ENCODE measurements at places on chromosomes 7 and 10.
A peak's percentile ranks its signal among the peaks of the same experiment; 100 is the strongest.

DNA sequence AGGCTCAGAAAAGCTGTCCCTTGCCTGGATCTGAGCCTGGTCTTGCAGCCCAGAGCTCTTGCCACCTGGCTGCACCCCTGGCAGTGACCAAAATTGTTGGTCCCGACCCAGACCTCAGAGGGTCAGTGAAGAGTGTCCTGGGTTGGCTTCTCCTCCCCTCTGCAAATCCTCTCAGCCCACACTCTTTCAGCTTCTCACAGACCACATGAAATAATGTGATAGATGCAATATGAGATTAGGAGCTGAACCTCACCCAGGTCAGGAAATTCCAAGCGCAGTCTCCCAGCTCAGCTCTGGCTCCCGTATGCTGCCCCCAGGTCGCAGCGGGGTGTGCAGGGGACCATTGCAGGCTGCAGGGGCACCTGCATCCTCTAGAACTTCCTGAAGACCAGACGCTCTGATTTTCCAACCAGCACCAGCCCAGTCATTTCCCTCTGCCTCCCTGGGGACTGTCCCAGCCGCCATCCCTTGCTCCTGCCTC is 19.6 kb upstream of the RET start:
- no peak for DNase-seq

DNA sequence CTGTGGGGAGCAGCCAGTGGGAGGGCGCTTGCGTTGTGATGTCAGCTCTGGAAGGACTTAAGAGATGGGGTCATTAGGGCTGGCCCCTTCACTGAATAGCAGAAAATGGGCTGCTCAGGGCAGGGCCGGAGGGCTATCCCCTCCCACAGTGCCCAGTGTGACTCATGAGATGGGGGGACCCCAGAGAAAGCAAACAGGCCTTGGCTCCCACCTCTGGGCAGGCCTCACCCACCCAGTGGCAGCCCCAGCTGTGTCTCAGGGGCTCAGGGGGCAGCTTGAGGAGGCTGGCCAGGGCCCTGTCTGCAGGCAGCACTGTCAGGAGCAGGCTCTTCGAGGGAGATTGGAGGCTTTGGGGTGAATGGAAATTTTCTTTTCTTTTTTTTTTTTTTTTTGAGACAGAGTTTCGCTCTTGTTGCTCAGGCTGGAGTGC is 168.3 kb downstream of the SLIT1 start:
- DNase-seq, result peak; percentile 22

DNA sequence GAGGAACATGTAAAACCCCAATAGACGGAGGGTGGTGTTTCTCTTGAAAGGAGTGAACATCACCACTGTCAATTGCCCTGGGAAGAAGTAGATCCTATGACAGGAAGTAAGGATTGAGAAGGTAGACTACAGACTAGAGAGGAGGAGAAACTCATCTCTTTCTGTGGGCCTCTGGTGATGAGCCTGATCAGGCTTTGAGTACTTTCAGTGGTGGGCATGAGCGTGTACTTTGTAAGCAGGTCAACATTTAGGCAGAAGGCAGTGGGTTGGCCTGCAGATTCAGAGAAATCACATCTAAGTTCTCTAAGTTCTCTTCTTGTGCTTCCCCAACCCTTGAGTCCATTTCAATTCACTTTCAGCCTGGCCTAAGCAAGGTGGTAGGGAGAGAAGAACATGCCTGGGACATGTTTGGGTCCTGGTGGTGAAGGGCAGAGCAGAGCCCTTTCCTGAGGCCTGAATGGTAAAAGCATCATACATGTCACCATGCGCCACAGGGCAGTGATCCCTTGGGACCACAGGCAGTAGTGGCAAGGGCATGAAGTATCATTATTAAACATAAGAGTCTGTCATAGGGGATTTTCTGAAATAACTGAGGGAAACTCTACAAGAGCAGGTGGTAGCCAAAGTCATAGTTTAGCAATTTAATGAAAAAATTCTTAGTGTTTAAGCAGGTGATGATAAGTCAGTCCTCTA is 56.4 kb upstream of the ANKRD1 start:
- no peak for DNase-seq

GRCh38 chr7:16967300-16967811 is 85.6 kb upstream of the AGR3 start:
- DNase-seq, result no peak

GRCh38 chr10:128877936-128878335 is 589.1 kb upstream of the MGMT start:
- DNase-seq, result peak; percentile 29

- DNase-seq, result no peak
Observed at GRCh38 chr7:7740037-7740355, 21.6 kb upstream of the RPA3 start.

DNA sequence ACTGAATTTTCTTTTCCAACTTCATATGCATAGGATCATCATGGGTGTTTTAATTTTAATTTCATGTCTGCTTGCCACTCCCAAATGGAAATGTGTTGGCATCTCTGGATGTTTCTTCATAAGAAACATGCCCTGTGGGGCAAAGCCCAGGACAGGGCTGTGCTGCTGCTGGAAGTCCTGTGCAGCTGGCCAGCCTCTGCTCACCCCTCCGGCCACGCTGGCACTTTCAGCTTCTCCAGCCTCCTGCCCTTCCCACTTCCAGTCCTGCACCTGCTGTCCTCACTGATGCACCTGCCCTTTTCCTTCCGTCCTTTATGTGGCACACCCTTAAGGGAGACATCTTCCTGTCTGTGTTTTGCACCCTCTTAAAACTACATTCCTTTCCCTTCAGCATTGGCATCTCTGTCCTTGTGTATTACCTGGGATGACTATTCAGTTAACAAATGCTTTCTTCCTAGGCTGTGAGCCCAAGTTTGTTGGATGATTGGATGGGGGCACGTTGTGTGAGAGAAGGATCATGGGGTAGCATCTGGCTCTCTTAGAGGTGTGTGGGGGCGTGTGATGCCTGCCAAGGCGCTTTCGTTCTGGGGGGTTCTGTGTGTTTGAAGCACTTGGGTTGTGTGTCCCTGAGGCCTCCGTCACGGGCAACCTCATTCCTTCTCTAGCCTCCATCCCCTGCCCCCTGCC is 56.8 kb downstream of the TCF7L2 start:
- no peak for DNase-seq

- DNase-seq, result no peak
Observed at GRCh38 chr10:112792487-112793201, 157.4 kb upstream of the TCF7L2 start.

DNA sequence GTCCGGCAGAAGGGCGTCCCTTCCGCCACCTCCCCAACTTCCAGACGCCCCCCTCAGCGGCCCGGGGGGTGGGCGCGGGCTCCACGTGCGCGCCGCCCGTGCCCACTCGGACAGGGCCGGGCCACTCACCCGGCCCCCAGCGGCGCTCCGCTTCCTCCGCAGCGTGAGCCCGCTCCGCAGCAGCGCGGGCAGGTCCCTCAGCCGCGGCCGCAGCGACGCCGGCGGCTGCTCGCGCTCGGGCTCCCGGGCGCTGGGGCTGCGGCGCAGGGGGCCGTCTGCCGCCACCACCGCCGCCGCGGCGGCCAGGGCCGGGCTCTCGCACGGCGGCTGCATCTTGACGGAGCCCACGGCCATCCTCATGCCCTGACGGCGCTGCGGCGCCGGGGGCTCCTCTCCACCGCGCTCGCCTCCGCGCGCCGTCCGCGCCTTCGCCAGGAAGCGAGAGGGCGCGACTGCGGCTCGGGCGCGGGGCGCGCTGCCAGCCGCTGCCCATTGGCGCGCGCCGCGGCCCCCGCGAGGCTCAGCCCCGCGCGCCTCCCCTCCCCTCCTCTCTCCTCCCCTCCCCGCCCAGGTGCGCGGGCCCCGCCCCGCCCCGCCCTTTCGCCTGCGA is at the start of gene RAPGEF5:
Gene RAPGEF5, minus strand, starts transcription at position 454 of the 610 bp plus-strand sequence. Its CDS starts 94 bp downstream, at position 360.
- peak; percentile 85 for DNase-seq

GRCh38 chr10:101101372-101101881 is 29.7 kb upstream of the TLX1 start:
- DNase-seq, result no peak

GRCh38 chr10:131090761-131091661 is 220.5 kb downstream of the TCERG1L start:
- no peak for DNase-seq

GRCh38 chr7:76252021-76252420 is 50.3 kb downstream of the SRRM3 start:
- DNase-seq, result no peak

DNA sequence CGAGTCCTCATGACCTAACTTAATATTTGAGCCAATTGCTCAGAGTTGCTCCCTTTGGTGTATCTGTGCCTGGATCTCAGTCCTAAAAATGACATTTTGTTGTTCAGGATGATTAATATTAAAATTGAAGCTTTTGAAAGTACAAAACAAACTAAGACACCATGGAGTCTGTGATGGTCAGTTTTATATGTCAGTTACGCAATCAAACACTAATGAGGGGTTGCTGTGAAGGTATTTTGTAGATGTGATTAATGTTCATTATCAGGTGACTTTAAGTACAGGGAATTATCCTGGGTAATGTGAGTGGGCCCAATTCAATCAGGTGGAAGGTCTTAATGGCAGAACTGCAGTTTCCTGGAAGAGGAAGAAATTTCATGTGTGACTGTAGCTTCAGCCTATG is 546.7 kb downstream of the REEP3 start:
- DNase-seq, result no peak

DNA sequence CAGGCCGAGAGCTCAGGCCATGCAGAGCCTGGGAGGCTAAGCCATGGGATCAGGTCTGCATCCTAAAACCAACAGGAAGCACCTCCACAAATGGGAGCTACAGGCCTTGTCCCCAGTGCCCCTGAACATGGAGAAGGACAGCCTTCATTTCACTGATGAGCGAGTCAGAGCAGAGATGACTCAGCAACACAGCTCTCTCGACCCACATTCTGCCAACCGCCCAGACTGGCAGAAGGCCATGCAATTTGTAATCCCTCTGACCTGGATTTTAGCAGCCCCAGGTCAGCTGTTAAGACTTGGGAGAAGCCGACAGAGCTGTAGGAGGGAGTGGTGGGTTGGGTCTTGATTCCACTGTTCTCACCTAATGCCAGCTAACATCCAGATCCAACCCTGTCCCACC is 25.5 kb downstream of the VOPP1 start:
- DNase-seq, result peak; percentile 53

DNA sequence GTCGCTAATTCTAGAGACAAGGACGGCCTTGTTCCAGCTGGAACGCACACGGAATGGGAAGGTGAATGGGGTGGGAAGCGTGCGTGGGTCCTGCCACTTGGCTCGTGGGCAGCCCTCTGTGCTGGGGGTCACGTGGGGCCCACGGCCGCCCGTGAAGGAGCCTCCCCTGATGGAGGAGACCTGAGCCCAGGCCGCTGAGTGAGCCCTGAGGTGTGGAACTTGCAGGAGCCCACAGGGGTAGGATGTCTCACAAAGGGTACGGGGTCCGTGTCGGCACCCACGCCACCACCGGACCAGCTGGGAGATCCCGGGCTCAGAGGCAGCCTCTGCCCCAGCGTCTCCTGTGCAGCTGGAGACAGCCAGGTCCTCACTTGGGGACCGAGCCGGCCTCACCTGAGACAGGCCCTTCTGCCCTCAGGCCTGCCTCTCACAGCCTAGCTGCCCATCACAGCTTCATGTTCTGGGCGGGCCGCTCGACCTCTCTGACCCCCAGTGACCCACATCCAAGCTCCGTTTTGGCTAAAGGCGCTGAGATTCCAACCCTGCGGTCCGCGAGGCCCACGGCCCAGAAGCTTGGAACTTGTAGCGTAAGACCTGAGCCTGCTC is 84.8 kb downstream of the FOXL3 start:
- DNase-seq, result peak; percentile 47

- no peak for DNase-seq
Observed at GRCh38 chr10:77463967-77464745, 173.5 kb downstream of the KCNMA1 start.

DNA sequence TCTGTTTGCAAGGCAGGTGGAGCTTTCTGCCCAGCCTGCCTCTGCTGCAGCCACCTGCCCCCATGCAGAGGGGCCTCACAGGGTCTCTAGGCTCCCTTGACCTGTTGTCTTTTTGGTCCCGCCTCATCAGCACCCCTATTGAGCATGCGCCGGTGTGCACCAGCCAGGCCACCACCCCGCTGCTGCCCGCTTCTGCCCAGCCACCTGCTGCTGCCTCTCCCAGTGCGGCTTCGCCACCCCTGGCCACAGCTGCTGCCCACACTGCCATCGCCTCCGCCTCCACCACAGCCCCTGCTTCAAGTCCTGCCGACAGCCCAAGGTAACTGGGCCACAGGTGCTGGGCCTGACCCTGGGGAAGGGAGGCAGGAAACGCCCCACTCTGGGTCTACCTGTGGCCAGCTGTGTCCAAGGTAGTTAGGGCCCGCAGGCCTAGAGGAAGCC is 38.1 kb downstream of the LDB3 start:
- peak; percentile 73 for DNase-seq
